Left lung (tissue), 14 donors: ENCODE measurements at places on chromosomes 3 and 15.

DNA sequence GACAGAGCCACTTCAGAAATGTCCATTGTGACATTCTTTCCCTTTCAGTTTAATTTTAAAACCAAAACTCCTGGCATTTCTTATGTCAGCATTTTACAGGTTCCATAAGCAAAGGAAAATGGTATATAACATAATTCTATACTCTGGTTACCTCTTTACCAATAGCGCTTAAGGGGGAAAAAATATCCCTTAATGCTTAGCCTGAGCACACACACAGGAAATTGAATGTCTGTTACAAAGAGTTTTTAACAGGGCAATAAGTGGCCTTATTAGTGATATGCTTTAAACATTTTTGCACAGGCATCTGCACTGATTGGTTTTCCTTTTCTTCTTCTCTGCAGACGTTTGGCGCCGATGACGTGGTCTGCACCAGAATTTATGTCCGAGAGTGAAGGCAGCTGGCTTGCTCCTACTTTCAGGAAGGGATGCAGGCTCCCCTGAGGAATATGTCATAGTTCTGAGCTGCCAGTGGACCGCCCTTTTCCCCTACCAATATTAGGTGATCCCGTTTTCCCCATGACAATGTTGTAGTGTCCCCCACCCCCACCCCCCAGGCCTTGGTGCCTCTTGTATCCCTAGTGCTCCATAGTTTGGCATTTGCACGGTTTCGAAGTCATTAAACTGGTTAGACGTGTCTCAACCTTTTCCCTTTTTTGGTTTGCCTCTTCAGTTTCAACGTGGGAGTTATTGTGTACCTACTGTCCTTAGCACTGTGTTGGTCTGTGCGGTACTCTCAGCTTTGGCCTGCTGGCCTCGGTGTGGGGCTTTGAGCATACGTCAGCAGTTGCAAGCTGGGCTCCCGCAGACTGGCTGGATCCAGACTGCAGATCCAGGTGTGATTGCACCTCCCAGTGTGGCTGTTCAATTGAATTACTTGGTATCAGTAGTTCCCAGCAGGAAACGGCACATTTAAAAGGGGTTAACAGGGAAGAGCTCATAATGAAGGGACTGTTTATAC lies 7.7 kb downstream of the CRABP1 start:
- peak; percentile 77 for DNase-seq

- DNase-seq: no peak
Measured at GRCh38 chr15:29852201-29852600, 29.9 kb upstream of the TJP1 start.

DNA sequence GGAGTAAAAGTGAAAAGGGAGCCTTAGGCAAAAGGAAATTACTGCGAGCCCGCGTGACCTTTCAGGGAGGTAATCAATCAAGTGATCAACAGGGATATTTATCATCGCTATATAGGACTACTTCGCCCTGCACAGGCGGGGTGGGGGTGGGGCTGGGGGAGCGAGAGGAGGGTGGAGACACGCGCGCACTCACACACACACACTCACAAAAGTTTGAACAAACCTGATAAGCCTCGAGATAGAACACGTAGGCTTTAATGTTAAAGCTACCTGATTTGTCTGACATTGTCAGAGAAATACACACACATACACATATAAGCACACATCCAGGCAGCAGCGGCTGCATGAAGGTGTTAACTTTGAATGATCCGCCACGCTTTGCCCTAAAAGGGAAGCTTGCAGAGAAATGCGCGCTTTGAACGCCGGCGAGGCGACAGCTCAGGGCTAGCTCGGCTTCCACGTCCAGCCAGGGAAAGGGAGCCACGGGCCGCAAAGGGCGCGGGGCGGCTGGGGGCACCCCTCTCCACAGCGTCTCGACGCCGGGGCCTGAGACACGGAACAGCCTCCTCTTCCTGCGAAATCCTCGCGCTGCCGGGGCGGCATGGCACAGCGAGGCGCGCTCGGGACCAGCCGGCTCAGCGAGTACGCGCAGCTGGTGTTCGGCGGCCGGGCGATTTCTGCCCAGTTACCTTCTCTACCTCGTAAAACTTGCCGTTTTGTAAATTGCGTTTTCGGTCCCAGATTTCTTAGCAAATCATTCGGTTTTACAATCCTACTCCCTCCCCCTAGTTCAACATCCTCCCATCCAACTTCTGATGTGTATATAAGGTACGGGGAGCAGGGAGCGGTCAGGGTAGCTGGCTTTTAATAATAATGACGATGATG lies 4.8 kb upstream of the MECOM start:
- DNase-seq: peak; percentile 55

GRCh38 chr3:115239717-115240116 lies 92.6 kb upstream of the ZBTB20 start:
- DNase-seq: peak; percentile 20

DNA sequence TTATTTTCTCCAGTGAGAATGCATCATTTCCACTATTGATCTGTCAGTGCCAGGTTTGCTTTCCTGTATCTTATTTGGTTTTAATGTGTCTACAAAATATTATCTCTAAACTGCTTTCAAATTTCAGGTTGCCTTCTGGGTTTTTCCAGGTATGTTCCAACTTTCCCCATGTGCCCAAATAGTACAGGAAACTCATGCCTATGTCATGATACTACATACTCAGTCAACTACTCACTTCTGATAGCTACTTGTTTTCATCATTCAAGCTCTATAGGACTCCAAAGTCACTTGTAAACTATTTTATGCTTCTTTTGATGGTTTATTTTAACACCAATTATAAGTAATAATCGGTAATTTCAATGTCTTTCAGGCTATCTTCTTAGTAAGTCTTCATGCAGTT lies 134.8 kb upstream of the TTC14 start:
- no peak for DNase-seq

DNA sequence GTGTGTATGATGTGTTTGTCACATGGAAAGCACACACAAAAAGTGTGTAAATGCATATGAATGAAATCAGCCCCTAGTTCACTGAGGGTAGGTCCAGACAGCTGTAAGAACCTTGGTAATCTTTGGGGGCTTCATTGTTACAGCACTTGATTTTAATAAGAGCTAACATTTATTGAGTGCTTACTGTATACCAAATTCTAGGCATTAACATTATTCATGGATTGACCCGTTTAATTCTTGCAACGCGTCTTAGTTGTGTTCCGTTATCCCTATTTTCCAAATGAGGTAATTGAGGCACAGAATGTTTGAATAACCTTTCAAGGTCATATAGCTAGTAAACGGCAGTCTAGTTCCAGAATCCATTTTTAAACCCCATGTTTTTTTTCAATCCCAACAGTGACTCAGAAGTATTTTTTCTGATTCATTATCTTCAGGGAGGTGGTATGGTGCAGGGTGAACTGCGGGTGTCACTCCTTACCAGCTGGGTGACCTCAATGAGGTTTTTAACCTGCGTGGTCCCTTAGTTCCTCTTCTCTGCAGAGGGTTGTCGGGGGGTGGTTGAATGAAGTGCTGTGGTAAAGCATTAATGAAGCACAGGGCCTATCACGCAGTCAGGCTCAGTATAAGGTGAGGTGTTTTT lies 14.2 kb downstream of the RAB8B start:
- DNase-seq: no peak

DNA sequence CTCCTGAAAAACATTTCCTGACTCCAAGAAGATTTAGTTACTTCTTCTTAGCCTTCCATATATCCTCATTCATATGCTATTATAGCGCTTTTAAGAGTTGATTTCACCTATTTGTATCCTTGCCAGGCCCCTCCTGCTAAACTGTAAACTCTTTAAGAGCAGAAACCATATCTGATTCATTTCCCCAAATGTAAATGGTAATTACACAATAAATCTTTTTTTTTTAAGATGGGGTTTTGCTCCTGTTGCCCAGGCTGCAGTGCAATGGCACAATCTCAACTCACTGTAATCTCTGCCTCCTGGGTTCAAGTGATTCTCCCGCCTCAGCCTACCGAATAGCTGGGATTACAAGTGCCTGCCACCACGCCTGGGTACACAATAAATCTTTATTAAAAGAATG lies 4.5 kb downstream of the DLEC1 start:
- DNase-seq: no peak

DNA sequence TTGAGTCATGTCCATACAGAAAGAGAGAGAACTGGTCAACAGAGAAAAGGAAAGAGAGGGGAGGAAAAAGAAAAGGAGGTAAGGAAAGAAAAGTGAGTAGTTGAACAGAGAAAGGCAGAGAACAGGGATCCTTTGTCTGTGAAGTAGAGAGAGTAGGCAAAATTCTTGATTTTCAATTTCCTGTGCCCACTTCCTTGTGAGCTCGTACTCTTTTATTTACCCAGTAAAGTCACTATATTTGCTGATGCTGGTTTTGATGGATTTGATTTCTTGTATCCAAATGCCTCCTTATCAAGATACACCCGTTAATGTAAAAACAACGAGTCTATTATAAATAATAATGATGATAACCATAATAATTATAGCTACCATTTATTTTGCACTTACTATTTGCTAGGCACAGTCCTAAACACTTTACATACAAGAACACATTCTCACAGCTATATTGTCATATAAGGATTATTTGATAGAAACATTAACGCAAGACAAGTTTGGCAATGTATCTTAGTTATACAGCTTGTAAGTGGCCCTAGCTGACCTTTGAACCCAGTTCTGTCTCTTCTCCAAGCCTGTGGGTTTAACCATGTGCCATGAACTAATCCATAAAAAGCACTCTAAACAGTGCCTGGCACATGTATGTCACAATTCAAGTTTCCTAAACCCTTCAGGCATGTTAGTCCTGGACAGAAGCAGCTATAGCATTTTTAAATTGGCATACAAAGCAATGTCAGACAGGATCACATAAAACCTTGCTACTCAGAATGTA lies 6.7 kb upstream of the P2RY1 start:
- no peak for DNase-seq

DNA sequence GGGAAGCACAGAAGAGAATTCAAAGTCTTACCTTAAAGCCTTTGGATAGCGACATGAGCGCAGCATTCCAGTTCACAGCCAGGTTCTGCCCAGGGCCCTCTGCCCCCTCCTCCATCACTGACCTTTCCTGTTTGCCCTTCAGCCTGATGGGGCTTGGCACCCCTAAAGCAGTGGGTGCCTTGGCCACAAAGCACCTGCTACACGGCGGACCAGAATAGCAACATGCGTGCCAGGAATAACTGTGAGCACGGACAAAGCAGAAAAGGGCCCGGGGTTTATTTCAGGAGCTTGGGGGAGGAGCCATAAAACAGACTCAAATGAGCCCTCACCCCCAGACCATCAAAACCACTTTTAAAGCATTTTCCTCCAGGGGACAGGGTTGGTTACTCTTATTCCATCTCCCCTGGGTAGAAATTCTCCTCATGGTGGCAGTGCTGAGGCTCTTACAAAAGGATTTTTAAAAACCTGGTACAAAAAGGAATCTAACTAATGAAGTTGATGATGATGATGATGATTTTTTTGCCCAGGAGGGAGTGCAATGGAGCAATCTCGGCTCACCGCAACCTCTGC lies 135.4 kb downstream of the KLF13 start:
- DNase-seq: no peak

GRCh38 chr3:52488746-52489145 lies 6.4 kb upstream of the STAB1 start:
- no peak for DNase-seq

GRCh38 chr3:61612211-61613194 lies 51.1 kb downstream of the PTPRG start:
- DNase-seq: no peak

GRCh38 chr3:186413615-186414415 lies 51.8 kb upstream of the DGKG start:
- DNase-seq: no peak

- DNase-seq: no peak
Measured at GRCh38 chr3:85005946-85006345, 47.2 kb downstream of the CADM2 start.

GRCh38 chr3:38650248-38650951 lies 913 bp upstream of the SCN5A start:
- no peak for DNase-seq

GRCh38 chr3:107110596-107111305 lies 266.5 kb upstream of the CCDC54 start:
- DNase-seq: no peak

DNA sequence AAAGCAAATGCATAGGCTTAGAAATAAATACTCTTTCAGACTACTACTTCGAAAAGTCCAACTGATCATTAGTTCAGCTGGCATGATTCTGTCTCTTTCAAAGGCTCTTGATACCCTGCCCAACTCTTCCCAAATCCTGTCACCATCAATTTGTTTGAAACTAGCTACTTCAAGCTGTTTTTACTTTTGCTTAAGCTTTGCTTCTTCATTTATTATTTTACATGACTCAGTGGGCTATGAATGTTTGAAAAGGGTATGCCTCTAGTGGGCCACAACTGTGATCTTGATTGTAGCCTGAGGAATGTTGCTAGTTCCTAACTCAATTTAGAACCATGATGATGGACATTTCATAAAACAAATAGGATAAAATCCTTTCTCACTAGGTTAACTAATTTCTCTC lies 340.8 kb downstream of the NAALADL2 start:
- DNase-seq: no peak

DNA sequence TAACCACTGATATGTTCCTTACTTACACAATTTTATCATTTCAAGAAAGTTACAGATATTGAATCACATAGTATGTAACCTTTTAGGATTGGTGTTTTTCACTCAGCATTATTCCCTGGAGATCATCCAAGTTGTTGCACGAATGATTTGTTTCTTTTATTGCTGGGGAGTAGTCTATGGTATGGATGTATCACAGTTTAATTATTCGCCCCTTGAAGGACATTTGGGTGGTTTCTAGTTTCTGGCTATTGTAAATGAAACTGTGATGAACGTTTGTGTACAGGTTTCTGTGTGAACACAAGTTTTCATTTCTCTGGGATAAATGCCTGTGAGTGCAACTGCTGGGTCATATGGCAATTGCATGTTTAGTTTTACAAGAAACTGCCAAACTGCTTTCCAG lies 68.8 kb downstream of the NMNAT3 start:
- DNase-seq: no peak

GRCh38 chr3:156174229-156174847 lies 54.0 kb downstream of the KCNAB1 start:
- no peak for DNase-seq

DNA sequence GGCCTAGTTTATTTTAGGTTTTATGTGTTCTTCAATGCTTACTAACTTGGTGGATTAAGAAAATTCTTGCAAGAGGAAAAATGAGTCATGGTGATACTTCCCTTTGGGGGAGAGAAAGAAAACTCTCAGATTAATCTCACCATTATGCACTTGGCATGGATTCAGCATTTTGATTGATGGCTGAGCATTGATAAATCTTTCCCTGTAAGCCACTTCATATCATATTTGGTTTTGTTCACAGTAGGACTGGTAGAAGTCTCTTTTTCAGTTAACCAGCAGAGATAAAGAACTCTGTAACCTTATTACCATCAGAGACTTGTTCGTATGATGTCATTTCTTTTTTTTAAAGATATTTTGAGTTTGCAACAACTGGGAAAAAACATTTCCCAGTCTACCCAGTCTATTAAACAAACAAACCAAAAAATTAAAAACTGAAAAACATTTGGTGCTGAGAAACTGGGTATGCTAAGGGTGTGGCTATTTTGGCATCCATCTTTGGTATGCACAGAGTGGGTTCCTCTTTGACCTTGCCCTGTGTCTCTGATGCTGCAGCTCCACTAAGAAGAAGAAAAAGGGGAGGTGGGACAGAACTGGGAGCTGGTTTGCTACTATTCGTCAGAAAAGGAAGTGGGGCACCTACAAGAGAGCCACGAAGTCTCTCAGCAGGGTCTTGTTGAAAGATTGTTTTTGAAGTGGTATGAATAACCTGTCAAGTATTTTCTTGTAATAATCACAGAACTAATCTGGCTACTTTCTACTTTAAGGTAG lies 17.2 kb downstream of the TMOD3 start:
- DNase-seq: no peak

GRCh38 chr15:69784798-69785566 lies 312.7 kb downstream of the TLE3 start:
- no peak for DNase-seq

- no peak for DNase-seq
Measured at GRCh38 chr15:54082836-54083492, 104.7 kb downstream of the UNC13C start.
